GM06990 (cell line): ENCODE measurements at places on chromosomes 2 and 18.

DNA sequence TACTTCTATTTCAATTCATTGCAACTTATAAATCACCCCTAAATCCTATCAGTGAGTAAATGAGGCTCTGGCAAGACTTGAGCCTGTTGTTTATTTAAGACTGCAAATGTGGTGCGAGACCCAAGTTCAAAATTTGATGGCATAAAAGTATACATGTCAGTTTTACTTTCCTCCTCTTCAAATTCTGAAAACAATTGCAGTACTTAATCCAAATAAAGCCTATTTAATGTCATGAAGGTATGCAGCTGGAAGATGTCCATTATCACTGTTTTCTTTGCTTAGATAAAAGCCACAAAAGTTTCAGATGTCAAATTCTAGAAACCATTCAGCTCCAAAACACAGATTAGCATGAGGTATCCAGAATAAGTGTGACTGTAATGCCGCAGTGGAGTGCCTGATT lies 3.3 kb downstream of the APCDD1 start:
- no peak for DNase-seq

DNA sequence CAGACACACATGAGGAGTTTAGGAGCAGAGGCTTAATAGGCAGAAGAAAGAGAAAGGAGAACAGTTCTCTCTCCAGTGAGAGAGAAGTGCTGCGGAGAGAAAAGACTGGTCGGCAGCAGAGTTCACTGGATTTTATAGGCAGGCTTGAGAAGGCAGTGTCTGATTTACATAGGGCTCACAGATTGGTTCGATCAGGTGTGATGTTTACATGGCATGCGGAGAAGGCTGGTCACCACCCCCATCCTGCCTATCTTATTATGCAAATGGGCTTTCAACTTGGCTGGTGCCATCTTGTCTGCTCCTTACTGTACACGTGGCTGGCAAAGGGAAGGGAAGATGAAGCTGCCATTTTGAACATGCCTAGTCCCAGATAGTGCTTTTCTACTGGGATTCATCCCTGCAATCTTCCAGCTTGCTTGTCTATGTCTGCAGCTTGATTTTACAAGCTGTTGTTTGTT lies 113.4 kb downstream of the AP1S3 start:
- no peak for DNase-seq

DNA sequence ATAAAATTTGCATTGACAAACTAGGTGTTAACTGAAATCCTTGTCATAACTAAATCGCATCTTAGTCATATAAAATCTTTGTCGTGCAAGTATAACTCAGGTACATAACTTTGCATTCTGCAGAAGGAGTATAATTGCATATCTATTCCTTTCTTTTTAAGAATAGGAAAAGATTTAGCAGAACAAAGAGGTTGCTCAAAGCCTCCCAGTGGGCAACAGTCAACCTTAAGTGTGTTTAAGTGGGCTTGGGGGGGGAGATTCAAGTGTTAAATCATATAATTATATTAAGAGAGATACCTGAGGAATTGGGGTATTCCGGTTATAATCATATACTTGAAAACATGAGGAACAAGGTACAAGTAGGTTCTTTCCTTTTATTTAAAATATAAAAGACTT lies 913.3 kb downstream of the CPS1 start:
- DNase-seq, result no peak

- no peak for DNase-seq
Observed at GRCh38 chr2:73852020-73852419, 23.3 kb downstream of the STAMBP start.

DNA sequence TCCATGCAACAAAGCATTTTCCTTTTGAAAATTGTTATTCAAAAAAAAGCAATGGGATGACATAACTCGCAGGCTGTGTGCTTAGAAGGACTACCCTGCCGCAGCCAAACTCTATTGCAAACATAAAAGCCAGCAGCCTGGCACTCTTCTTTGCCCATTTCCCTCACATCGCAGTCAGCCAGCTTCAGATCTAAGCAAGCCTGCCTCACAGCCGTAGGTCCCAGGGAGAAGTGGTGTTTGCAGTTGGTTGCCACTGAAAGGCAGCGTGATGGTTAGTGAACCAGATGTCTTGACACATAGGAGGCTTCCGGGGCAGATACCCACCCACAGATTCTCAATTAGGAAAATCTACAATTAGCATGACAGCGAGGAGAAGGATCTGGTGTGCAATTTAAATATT lies 655.2 kb downstream of the RNF144A start:
- DNase-seq, result no peak

DNA sequence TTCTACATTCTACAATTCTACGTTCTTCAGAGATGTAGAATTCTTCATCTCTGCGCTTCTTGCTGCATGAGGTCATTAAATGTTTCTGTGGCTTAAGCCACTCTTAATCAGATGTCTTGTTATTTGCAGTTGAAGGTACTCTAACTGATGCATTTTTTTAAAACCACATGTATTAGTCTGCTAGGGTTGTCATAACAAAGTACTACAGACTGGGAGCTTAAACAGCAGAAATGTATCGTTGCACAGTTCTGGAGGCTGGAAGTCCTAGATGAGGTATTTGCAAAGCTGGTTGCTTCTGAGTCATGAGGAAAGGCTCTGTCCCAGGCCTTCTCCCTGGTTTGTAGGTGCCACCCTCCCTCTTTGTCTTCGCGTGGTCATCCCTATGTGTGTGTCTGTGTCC lies 176.3 kb upstream of the GLI2 start:
- DNase-seq, result no peak

DNA sequence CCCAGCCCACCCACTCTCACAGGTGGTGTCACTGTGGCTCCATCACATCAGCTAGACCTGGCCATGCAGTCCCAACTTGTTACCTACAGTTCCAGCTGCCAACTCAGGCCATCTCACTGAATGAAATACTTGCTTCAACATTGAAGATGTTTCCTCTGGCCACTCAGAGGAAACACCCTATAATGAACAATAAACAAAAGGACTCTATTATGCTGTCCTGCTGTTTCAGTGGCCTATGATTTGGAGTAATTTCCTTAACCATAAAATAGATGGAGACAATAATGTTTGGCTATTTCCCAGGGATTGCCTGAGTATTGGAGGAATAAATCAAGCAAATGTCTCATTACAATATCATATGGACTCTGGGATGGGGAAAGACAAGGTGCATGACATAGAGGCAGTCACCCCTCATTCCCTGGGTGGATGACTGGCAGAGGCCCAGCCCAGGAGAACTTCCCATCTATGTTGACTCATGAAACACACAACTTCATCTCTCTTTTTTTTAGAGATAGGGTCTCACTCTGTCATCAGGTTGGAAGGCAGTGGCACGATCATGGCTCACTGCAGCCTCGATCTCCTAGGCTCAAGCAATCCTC lies 134.4 kb downstream of the TGIF1 start:
- no peak for DNase-seq

DNA sequence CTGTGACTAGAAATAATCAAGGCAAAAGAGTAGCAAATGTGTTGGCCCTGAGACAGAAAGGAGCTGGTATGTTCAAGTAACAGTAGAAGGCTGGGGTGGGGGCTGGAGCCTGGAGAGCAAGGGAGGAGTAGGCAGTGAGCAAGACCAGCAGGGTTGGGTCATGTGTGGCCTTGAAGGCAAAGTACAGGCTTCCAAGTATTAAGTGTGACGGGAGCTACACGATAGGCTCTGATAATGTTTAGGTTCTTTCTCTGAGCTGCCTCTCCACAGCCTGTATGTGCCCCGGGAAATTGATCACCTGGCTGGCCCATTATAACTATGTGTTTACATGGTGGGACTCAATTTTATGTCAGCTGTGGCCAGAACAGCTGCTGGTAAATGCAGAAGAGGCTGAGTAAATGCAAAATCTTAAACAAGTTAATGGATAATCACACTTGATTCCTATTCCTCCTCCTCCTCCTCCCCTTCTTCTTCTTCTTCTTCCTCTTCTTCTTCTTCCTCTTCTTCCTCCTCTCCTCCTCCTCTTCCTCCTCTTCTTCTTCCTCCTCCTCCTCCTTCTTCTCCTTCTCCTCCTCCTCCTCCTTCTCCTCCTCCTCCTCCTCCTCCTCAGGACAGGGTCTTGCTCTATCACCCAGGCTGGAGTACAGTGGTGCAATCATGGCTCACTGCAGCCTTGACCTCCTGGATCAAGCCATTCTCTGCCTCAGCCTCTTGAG lies 9.3 kb downstream of the IL1F10 start:
- no peak for DNase-seq

GRCh38 chr2:238582159-238582558 lies 155.4 kb downstream of the ASB1 start:
- DNase-seq, result no peak
